ENCODE measurements at places on chromosomes 16 and 17.
A peak's percentile ranks its signal among the peaks of the same experiment; 100 is the strongest.

- H3K4me1 ChIP-seq = peaks cover 43% of the 10 kb centered on the region
- no peaks in the 10 kb centered on the region for H3K27me3 ChIP-seq
- H3K4me3 ChIP-seq = peak overlapping the region; percentile 87
- peaks cover 30% of the 10 kb centered on the region for H3K36me3 ChIP-seq
- H3K27ac ChIP-seq = peak overlapping the region; percentile 91
Measured at GRCh38 chr17:7572588-7573323, 6.7 kb upstream of the CD68 start.

- DNase-seq = peak; percentile 72
- peak within 1 kb of the TSS; percentile 81 for H3K27ac ChIP-seq
- H3K27me3 ChIP-seq = no peaks in the 10 kb centered on the region
- peak within 1 kb of the TSS; percentile 82 for H3K4me3 ChIP-seq
- peaks cover 13% of the 10 kb centered on the region for H3K4me1 ChIP-seq
- H3K36me3 ChIP-seq = no peaks in the 10 kb centered on the region
Measured at GRCh38 chr16:67415872-67416793, at the start of gene ZDHHC1. ZDHHC1 (minus strand) TSS chr16:67416477; CDS start chr16:67407775, 8,702 bp downstream.

- no peaks in the 10 kb centered on the region for H3K4me1 ChIP-seq
- DNase-seq = no peak
- no peak overlapping the region for H3K27ac ChIP-seq
- no peaks in the 10 kb centered on the region for H3K36me3 ChIP-seq
- no peak overlapping the region for H3K4me3 ChIP-seq
Measured at GRCh38 chr17:6676802-6677157, 25.2 kb downstream of the C17orf100 start.

DNA sequence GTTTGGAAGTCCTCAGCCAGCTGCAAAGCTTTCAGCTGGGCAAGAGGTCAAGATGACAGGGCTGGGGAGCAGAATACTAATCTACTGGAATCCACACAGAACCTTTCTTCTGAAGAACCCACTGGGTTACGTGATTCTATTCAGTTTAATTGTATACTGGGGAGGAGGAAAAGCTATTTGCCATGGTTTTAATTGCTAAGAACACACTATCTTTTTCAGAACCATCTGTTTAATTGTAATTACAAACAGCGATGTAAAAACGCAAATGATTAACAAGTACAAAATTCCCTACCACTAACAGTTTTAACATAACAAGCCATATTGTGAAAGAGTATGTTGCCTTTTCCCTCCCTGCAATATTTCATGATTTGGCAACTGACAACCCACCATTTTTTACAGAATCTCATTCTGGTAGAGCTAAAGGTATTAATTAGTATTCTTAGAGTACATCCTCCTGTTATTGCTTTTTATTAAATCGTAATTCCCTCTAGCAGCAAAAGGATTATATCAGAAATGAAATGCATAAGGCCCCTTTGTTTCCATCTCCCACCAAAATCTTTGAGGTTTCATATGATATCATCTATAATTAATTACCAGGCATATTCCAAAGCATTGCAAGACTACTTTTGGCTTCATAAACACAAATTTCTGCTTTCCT is 12.1 kb downstream of the HYDIN start:
- H3K4me1 ChIP-seq = no peaks in the 10 kb centered on the region
- H3K36me3 ChIP-seq = no peaks in the 10 kb centered on the region
- DNase-seq = no peak
- H3K27me3 ChIP-seq = no peaks in the 10 kb centered on the region
- no peak overlapping the region for H3K4me3 ChIP-seq

DNA sequence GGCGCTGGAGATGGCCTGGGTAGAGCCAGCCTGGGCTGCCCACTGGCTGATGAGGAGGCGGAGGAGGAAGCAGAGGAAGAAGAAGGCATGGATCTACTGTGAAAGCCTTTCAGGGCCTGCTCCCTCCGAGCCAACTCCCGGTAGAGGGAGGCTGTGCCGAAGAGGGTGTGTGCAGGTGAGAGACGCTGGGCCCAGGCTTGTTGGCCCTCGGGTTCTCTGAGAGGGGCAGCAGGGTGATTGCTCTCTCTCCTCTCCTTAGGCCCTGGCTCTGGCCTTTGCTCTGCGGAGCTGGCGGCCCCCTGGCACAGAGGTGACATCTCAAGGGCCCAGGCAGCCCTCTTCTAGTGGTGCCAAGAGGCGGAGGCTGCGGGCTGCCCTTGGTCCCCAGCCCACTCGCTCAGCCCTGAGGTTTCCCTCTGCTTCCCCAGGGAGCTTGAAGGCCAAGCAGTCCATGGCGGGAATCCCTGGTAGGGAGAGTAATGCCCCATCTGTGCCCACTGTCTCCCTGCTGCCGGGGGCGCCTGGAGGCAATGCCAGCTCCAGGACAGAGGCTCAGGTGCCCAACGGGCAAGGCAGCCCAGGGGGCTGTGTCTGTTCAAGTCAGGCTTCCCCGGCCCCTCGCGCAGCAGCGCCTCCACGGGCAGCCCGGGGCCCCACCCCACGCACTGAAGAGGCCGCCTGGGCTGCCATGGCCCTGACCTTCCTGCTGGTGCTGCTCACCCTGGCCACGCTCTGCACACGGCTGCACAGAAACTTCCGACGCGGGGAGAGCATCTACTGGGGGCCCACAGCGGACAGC is 3.6 kb downstream of the TP53I13 start:
- H3K27ac ChIP-seq = no peak overlapping the region
- peaks cover 5% of the 10 kb centered on the region for H3K36me3 ChIP-seq
- no peak overlapping the region for H3K4me3 ChIP-seq

- H3K27ac ChIP-seq = no peak overlapping the region
- no peaks in the 10 kb centered on the region for H3K4me1 ChIP-seq
- H3K4me3 ChIP-seq = no peak overlapping the region
- DNase-seq = no peak
Measured at GRCh38 chr16:13042291-13042685, 140.9 kb downstream of the SHISA9 start.

DNA sequence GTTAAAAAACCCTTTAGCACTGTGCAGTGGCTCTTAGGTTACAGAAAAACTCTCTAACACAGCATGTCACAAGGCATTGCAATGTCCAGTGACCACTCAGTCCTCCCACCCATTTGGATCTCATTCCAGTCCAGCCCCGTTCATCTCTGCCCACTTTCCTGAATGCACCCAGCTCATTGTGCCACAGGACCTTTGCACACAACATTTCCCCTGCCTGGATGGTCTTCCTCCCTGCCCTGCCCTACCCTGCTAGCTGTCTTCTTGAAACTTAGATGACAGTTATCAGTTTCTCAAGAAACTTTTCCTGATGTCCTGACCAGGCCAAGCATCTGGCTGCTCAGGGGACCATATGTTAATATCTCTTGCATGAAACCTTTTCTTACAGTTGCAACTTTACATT is 67.2 kb downstream of the WWP2 start:
- no peak overlapping the region for H3K27ac ChIP-seq
- peaks cover 10% of the 10 kb centered on the region for H3K4me1 ChIP-seq
- H3K36me3 ChIP-seq = no peaks in the 10 kb centered on the region
- DNase-seq = no peak
- no peak overlapping the region for H3K4me3 ChIP-seq

Data from endothelial cell of umbilical vein (primary cell).